Liver (tissue), 10 donors: ENCODE measurements at places on chromosomes 3 and 15. TPM values are rescaled to one million over a fixed set of nuclear protein-coding genes. Genes with fewer than 3 reads are reported as not detected.

TOP2B gene
- polyA plus RNA-seq = 22.4 TPM

- no peak for DNase-seq
These were observed 32.9 kb upstream of the NR1I2 start for GRCh38 chr3:119748991-119749390.

DNA sequence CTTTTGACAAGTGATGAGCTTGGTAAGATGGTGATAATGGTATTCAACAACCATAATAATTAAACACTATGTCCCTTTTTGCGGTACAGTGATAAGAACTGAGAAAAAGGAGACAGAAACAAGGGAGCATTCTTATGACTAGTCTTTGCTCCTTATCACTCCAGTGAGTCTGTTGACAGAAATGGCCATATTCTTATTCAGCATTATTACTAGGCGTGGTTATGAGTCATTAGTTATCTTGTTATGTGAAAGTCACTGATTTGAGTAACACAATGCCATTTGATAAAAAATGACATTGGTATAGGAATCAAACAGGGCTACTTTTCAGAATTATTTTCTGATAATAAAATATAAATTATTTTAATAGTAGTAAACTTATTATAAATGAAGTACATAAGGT, 193.5 kb downstream of the C3orf38 start:
- DNase-seq = no peak

ANKDD1A gene
- 0.32 TPM for polyA plus RNA-seq

DNA sequence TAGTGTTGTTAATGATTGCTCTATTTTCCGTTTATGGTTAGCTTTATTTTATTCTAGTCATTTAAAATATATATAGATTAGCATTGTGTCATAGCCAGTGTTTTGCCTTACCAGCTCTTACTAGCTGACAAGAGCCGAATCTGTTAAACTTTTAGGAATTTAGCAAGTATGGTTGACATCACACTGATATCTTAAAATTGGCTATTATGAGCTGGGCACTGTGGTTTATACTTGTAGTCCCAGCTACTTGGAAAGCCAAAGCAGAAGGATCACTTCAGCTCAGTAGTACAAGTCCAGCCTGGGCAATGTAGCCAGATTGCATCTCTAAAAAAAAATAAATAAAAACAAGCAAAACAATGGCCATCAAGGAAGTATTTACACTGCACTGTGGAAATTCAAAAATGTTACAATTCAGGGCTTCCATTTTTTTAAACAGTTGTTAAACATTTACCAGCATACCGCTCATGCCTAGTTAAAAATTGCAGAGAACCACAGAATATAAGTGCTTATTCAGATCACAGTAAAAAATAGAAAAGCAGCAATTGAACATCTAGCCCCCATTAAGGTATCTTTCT, 208.4 kb upstream of the CGNL1 start:
- no peak for DNase-seq

DNA sequence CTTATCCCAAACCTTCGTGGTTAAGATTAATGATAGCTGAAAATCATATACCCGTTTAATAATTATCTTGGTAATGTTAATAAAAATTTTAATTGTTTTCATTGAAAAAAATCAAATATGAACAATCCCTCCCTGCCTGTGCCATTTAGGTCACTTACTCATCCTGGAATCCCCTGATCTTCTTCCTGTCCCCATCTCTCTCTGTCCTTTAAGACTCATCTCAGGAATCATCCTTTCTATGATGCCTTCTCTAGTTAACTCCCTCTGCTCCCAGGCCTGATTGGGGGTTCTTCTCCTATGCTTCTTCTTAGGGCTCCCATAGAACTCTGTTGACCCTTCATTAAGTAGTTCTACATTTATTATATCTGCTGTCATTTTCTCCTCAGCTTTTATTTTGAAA, 91.6 kb downstream of the MBNL1 start:
- no peak for DNase-seq

DNA sequence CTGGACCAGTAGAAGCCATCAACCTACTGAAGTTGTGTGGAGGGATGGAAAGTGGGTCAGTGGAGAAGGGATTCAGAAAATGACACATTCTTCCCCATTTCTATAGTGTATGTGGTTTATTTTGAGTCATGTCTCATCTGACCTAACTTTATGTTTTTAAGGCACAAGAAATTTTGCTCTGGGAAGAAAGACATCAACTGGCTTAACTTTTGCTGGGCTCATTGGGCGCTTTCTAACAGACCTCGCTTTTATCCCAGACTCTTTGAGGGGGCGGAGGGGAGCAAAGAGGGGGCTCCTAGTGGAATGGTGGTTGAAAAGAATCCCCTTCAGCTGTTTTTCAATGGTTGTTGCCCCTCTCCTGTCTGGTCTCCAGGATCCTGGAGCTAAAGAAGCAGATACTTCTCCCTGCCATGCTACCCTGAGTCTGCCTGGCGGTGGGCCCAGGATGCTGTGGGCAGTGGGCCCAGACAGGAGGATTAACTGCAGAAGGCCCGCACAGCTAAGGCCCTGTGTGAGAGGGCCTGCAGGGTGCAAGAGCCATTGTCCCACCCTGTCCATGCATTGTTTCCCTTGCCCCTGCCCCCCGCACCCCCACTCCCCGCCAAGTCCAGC, 14.5 kb downstream of the CSRNP1 start:
- no peak for DNase-seq

GRCh38 chr15:34754171-34754601, 612 bp downstream of the GJD2 start:
- DNase-seq = no peak

CLSTN2 gene
- polyA plus RNA-seq = 0.32 TPM
